ENCODE measurements at places on chromosomes 7 and 10.
A peak's percentile ranks its signal among the peaks of the same experiment; 100 is the strongest.

DNA sequence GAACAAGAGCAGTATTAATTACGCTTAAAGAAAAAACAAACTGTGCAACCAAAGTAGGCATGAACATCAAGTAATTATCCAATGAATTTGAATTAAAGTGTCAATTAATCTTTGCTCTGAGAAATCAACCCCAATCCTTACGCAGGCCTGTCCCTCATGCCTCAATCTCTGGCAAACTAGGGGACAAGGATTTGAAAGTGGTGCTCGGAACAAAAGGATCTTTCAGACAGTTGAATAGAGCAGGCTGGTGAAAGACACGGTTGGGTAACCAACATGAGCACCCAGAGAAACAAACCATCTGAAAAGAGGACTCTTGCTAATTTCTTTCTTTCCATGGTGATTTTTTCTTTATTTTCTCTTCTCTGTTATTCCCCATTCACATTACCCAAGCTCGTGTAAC, 203.5 kb upstream of the PHF14 start:
- no peak for DNase-seq

DNA sequence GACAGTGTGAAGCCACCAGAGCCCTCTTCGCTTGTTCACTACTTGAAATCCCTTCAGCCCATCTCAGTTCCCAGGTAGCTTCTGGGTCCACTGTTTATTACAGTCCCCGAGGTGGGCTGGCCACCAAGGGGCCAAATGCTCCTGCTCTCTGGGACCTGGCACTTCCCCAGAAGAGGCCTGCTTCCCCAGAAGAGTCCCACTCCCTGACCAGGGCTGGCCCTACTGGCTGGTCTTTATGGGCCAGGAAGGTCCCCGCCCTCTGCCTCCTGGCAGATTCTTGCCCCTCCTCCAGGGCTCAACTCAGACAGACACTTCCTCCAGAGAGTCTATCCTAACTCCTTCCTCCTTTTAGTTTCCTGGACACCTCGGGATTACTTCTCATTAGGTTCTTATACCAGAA, 70.7 kb upstream of the LRRC18 start:
- no peak for DNase-seq

- peak; percentile 65 for DNase-seq
Observed at GRCh38 chr10:101467286-101467770, 113.4 kb downstream of the BTRC start.

DNA sequence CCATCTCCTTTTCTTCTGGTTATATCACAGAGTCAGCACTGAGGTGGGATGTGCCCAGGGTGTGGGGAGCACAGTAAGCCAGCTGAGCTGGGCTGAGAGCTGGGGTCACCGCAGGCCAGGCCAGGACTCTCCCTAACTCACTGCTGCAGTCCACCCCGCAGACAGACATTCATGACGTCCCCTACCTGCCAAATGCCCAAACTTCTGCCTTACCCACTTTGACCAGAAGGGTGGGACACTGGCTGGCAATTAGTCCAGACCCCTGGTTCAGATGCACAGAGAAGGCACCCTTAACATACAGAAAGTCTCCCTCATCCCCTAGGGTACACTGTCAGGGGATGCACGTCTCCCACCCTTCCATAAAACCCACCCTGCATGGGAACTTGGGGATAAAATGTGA, 2.1 kb downstream of the DRGX start:
- no peak for DNase-seq

DNA sequence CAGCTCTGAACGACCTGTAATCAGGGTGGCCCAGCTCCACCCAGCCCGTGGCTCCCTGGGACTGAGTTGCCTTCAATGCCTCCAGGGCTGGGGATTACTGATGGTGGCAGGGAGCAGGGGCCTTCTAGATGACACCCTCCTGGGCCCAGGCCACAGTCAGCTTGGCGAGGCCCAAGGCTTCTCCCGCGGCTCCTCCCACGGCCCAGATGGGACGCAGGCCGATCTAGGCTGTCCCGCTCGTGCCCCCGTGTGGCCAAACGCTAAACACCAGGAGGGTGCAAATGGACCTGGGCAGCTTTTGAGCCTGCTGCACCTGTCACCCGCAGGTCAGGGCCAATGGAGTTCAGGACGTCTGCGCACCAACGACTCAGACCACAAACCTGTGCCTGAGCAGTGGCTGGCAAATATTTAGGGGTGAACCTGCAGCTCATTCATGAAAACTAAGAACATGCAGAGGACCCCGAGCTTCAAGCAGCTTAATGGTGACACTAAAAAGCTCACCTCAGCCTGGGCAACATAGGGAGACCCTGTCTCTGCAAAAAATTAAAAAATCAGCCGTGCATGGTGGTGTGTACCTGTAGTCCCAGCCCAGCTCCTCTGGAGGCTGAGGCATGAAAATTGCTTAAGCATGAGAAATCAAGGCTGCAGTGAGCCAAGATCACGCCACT, 43.2 kb downstream of the ASB13 start:
- peak; percentile 39 for DNase-seq
